Hepatic stellate cell (primary cell): ENCODE measurements at places on chromosomes 2 and 18.

GRCh38 chr2:36701391-36701795 lies 4.9 kb downstream of the VIT start:
- no peak for DNase-seq

GRCh38 chr2:167785606-167786216 lies 461.7 kb downstream of the STK39 start:
- DNase-seq: no peak

DNA sequence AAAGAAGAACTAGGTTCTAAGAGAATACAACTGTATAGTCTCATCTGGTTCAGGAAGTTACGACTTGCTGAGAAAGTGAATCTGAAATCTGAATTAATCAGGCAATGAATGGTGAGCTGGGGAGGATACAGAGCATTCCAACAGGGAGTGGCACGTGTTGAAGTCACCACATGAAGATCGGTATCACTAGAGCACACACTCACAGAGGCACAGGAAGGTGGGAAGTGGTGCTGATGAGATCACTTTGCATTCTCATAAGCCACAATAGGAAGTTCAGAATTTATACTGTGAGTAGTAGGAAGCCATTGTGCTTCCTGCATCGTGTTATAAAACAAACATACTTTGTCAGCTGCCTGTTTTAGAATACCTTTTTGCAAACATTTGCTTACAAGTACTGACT lies 615.0 kb upstream of the DDX18 start:
- DNase-seq: no peak

- DNase-seq: no peak
These were observed 26.8 kb downstream of the SH3BP4 start for GRCh38 chr2:234978466-234979203.

- no peak for DNase-seq
These were observed 289.6 kb downstream of the CYP26B1 start for GRCh38 chr2:71858071-71858470.

DNA sequence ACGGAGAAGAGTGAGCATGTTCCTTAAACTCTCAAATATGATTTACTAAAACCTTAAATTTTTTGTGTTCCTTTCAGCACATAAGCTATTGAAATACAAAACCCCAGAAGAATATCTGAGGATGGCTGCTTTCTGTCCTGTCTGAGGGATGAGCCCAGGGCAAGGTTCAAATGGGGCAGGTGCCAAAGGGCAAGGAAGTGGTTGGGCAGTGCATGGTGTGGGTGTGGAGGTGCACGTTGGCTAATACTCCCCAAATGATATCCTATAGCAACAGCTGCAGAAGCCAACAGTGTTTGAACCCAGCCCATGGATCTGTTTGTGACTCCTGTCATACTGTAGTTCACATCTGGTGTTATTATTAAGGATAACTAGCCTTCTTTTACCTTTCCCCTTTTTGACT lies 183.0 kb downstream of the CDCA7 start:
- no peak for DNase-seq

GRCh38 chr2:9086465-9086864 lies 83.0 kb upstream of the MBOAT2 start:
- DNase-seq: no peak

DNA sequence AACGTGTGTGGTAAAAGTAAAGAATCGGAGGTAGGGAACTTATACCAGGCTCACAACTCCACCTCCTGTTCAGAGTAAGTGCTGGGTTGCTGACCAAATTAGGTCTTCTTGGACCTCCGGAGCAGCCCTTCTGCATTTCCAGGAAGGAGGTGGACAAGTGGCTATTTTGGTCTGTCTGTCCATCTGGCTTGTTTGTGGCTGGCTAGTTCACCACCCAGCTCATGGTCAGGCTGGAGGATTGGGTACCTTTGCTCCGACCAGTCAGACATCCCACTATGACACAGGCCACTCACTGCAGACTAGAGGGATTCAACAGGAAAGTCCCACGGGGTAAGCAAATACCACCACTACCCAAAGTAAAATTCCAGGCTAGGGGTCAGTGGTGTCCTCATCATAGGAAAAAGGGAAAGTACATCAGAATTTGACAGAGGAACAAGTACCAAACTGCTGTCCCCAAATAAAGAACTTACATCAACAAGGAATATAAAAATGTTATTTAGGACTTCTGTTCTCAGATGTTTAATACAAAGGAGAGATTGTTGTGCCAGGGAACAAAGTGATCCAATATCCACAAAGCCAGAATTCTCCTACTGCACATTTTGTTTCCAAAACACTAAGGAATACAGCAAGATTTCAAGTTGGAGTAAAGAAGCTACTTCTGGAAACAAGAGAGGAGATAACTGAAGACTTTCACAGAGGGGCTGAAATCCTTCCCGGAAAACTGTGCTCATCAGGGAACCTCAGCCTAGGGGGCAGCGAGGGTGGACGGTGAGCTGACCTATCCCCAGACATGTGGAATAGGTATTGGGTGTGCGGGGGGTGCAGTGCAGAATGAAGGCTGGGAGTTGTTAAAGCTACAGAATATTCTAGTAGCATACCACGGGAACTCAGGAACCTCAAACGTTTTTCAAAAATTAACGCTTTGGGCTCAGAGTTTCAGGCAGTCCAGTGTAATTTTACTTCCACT lies 56.9 kb downstream of the BCL2 start:
- no peak for DNase-seq

- DNase-seq: peak; percentile 16
These were observed 51.8 kb downstream of the WDR7 start for GRCh38 chr18:56702946-56703345.

DNA sequence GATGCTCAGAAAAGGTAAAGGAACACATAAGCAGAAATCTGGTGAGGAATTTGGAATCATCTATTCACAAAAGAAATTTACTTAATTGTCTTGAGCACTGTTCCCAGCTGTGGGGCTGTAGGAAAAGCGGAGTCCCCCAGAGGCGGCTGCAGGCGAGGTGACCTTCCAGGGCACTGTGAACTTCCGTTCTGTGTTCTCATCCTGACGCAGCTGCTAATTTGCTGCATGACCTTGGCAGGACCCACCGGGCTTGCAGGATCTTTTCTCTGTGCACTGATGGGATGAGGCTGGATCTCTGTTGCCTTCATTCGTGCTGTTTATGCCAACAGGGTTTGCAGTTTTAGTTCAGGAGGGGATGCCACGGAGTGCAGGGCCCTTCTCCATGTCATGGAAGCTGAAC lies 301.9 kb upstream of the MYT1L start:
- DNase-seq: no peak

GRCh38 chr2:237943395-237944094 lies 23.3 kb upstream of the UBE2F start:
- DNase-seq: no peak

GRCh38 chr2:96116879-96117533 lies 635 bp upstream of the ADRA2B start:
- peak; percentile 92 for DNase-seq

DNA sequence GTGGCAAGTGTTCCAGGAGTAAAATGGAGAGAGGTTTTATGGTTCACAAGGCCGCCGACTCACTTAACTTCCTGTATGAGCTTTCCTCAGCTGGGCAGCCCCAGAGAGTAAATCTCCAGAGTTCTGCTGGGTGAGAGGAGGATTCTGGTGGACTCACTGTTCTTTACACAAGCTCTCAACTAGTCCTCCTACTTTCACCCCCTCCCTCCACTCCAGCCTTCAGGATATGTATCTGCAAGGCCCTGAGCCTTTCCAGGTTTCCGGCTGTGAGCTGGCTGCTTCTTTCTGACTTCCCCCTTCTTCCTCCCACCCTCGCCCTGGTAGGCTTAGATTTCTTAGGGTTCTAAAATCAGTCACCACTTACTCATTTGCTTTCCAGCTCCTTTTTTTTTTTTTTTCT lies 34.0 kb downstream of the EML6 start:
- DNase-seq: no peak
